AG04450 (cell line): ENCODE measurements at places on chromosomes 4 and X.

GRCh38 chr4:37881811-37882210 is 9.1 kb upstream of the TBC1D1 start:
- no peak for DNase-seq

DNA sequence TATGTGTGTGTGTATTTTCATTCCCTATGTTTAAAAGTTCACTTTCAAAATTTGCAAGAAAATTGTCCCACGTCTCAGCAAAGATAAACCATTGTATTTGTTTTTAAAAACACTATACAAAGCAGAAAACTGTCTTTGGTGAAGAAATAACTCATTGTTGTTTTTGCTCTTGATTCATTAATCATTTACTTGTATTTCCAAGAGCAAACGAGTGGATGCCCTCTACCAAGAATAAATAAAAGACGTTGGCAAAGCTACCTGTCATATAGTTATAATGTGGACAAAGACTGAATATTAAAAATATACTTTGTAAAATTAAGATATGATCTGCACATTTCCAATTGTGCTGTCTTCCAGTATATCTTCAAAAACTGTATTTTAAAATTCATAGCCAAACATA is 210.9 kb upstream of the NDST3 start:
- no peak for DNase-seq

DNA sequence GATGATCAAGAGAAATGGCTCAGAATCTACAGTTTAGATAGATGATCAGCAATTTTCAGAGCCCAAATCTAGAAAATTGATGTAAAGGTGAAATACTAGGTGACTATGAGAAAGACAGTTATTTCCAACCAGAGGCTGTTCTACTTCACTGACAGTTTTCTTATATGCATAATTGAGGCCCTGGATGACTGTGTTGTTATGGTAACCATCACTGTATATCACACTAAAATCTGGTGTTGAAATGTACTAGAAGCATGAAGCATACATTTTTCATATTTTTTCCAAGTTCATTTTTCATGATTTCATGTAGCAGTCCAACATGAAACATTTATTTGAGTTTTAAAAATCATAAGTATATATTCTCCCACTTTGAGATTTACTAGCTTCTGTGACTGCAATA is 87.4 kb downstream of the ATXN3L start:
- no peak for DNase-seq

DNA sequence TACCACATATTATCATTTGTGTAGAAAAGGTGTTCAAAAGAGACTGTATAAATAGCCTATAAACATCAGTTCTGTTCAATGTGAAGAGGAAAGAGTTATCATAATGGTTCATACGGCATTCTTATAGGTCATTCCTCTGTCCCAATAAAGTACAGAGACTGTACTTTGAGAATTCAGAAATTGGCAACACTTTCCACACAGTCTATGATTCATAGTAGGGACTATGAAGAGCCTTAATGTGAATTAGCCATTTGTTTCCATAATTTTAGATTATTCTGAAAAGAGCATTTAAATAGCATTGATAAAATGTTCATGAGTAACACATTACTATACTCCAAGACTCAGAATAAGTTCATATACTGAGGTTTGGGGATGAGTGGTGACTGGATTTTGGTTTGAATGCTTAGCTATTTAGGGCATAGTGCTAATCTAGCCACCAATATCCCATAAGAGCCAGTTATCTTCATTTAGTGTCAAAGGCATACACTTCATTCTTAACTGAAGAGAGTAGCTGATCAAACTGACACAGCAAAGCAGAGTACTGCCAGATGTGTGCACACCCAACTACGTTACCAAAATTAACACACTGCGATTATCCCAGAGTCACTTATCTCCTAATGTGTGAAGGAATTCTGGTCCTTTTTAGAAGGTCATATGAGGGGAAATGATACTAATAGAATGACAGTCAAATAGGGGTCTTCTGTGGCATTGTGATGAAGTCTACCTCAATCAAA is 10.2 kb downstream of the ANK2 start:
- no peak for DNase-seq

- DNase-seq: no peak
Observed at GRCh38 chr4:173498771-173499170, 31.3 kb downstream of the HAND2 start.
